ENCODE measurements at places on chromosomes 3 and 15.

DNA sequence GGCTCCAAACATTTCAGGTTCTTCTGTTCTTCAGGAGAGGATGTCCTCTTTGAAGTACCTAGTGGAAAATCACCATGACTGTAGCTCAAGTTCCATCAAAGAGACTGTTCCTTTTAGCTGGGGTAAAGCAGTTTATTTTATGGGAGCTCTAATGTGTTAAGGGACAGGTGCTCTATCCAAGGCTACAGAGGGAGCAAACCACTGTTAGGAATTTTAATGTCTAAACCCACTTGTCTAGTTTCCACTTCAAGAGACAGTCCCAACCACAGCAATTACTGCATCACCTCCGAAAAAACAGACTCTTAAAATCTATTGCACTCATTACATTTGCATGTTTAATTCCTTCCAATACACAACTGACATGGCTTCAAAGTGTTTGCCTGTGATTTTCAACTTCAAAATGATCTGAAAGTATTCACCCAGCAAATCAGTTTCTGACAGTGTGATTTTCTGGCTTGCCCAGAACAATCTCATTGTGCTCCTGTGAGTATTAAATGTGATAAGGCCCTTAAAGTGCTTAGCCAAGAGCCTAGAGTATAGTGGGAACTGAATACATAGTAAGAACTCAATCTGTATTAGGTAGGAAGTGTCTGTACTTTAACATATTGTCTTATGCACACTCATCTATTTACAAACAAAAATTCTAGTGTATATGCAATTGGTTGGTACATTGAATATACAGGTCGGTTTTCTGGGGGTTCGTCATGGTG lies 266.5 kb upstream of the CCDC54 start:
- no peak for DNase-seq

DNA sequence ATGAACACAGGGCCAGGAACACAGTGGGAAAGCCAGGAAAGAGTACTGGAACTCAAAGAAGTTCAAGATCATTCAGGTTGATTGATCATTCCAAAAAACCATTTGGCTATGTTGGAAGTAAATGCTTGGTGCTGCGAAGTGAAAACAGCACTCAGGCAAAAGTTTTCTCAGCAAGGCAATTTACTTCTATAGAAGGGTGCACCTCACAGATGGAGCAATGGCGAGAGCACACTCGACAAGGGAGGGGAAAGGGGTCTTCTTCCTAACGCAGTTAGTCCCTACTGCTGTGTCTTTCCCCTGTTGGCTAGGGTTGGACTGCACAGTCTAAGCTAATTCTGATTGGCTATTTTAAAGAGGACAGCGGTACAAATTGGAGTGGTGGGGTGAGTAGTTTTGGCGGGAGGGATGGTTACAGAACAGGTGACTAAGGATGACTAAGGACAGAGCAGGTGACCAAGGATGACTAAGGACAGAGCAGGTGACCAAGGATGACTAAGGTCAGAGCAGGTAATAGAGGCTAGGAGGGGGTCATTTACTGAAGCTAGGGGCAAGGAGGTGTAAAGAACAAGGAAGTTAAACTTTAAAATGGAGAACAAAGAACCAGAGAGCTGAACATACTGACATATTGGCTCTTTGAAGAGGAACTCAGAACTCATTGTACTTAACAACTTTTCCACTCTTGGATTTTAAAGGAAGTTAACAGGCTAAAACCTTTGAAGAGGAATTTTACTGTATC lies 43.3 kb downstream of the HOMER2 start:
- DNase-seq: no peak

DNA sequence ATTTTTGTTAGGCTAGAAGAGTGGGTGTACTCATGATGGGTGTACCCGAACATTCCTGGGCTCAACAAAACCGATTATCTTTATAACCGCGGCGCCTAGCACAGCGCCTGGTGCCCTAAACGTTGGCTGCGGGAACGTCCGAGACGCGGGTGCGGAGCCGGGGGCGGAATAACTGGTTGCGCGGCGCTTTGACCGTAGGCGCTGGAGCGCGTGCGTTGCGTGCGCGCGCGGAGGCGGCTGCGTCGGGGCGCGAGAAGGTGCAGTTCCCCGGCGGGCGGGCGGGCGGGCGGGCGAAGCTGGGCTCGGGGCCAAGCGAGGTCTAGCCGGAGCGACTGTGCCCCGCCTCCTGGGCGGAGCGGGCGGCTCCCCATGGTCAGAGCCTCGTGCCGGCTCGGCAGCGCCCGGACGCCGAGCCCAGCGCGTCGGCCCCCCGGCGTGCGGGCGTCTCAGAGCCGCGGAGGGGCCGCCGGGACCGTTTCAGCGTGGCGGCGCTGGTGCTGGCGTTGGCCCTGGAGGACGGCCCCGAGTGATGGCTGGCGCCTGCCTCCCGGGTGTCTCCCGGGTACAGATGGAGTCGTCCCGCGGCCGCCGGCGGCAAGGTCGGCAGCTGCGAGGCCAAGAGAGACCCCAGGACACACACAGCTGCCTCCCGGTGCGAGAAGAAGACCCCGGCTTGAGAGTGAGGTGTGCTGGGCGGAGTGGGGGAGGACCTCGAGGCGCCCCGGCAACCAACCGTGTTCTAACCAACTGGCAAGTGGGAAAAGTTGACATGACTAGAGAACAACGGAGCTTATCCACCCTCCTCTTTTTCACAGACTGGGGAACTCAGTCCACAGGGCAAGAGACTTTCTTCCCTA lies at the start of gene PLAAT1:
Gene PLAAT1 (plus strand): TSS at position 373 of the 857 bp plus-strand sequence. CDS start 14,429 bp downstream, outside the sequence.
- peak; percentile 95 for DNase-seq

DNA sequence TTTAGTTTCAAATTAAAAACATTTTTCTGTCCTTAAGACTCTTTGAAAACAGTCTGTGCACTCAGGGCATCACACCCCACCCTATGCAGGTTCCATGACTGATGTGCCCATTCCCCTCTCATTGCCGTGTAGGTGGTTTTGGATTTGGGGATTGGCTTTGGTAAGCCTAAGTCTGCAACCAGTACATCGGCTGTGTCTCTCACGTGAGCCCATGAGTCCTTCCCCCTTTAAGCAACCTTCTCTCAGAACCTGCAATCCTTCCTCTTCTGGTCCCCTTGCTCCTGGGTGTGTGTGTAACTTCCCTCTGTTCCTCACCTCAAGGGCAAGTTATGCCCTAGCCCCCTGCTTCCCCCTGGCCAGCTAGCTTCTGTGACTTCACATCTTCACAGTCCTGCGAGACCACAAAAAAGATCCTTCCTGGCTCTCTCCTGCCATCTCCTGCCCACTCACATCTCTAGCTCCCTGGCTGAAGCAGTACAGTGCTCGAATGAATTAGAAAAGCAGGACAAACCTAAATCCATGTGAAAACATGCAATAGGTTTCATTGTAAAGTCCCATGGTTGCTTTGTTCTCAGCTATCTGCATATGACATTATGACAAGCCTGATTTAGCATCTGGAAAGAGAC lies 126.7 kb downstream of the UACA start:
- DNase-seq: no peak

- DNase-seq: no peak
Observed at GRCh38 chr3:18122264-18122663, 302.9 kb downstream of the SATB1 start.

- DNase-seq: no peak
Observed at GRCh38 chr3:156910022-156910421, 83.9 kb downstream of the LEKR1 start.

GRCh38 chr3:131477813-131478212 lies 25.0 kb downstream of the MRPL3 start:
- DNase-seq: no peak

DNA sequence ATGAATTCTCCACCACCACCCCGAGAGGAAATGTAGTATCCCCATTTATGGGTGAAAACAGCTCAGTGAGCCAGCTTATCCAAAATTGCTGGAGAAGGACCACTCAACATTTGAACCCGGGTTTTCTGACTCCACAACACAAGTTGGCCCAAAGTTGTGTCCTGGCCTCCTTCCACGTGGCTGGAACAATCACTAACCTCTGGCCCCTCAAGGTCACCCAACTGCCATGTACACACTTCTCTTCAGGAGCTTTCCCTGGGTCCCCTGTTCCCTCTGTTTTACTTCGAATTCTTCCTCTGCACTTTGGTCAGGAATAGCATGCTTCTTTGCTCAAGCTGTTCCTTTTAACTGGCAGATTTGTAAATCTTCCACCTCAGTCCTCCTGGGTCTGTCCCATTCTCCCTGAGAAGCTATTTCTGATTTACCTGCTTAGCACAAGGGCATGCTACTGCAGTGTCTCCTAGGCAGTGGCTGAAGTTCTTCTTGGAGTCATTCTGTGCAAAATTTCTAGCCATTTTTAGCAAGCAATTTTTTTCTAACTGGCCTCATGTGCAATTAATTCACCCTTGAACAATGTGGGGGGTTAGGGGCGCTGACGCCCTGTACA lies 39.2 kb downstream of the TRIM71 start:
- DNase-seq: no peak

DNA sequence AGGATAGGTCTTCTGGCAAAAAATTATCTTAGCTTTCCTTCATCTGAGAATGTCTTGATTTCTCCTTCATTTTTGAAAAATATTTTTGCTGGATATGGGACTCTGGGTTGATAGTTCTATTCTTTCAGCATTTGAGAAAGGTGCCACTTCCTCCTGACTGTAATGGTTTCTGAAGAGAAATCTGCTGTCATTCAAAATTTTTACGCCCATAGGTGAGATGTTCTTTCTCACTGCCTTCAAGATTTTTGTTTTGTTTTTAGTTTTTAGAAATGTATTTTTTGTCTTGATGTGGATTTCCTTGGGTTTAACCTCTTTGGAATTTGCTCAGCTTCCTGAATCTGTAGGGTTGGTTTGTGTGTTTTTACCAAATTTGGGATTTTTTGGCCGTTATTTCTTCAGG lies 37.1 kb upstream of the ATP2B2 start:
- no peak for DNase-seq

GRCh38 chr15:66715720-66716655 lies 14.0 kb downstream of the SMAD6 start:
- no peak for DNase-seq

- DNase-seq: no peak
Observed at GRCh38 chr15:69669446-69669845, 216.8 kb downstream of the RPLP1 start.

DNA sequence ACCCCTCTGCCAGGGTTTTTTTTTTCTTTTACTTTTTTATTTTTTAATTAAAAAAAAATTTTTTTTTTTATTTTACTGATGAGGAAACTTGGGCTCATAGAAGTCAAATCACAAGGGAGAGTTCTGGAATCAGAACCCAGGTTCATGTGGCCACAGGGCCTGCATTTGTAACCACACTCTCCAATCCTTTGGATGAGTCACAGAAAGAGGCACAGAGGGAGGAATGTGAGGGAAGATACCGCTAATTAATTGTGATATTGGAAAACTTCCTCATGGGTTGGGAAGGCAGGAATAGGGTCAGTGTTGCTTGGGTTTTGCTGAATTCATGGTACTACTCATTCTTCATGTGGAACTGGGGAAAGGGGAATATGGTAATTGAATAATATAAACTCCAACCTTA lies 132.9 kb upstream of the SLC6A11 start:
- no peak for DNase-seq

DNA sequence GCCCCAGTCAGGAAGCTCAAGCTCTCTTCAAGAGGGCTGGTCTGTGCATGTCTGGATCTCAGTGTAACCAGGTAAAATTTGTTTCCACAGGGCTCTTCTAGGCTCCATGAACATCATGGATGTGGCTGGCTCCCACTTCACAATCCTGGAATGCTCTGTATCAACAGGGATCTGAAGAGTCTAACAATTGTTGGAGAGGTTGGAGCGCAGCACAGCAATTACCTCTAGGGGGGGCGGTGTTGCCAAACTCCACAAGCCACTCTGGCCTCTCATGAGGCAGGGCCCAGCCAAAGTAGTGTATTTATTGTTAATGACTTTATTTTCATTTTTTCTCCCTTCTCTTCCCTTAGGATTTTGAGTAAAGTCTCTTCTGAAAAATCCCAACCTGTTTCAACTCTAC lies 6.1 kb upstream of the EIF2B5 start:
- DNase-seq: peak; percentile 64

DNA sequence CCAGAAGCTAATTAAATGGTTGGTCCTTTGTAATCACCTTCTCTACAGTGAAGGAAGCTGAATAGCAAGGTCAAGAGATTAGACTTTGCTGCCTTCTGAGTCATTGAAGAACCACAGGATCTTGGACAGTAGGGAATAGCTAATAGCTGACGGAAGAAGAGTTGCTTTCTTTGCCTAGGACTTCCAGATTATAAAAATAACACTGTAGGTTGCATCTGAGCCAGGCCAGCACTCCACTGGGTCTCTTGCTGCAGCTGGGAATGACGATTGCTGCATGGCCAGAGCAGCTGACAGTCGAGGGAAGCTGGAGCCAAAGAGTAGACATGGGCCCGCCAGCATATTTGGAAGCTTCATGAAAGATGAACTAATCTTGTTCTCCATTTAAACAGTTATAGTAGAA lies 81.5 kb upstream of the KCNMB2 start:
- no peak for DNase-seq

DNA sequence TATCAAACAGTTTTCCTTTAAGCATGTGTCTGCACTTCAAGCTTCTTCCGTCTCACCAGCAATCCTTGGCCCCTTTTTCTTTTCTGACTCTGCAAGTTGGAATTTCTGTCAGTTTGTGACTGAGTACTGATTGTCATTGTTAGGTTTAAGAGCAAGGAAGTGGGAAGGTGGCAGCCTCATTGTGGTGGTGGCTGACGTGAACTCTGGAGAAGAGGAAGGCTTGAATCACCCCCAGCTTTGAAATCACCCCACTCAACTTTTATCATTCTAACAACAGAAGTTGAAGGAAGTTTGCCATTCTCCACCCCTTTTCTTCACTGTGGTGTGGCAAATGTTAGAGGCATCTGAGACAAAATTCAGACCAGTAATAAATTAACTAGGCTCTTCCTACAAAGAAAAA lies 231.6 kb upstream of the AGTR1 start:
- no peak for DNase-seq

GRCh38 chr15:79408041-79408440 lies 24.1 kb upstream of the MINAR1 start:
- no peak for DNase-seq

GRCh38 chr3:156728267-156728985 lies 54.0 kb downstream of the TIPARP start:
- DNase-seq: no peak

DNA sequence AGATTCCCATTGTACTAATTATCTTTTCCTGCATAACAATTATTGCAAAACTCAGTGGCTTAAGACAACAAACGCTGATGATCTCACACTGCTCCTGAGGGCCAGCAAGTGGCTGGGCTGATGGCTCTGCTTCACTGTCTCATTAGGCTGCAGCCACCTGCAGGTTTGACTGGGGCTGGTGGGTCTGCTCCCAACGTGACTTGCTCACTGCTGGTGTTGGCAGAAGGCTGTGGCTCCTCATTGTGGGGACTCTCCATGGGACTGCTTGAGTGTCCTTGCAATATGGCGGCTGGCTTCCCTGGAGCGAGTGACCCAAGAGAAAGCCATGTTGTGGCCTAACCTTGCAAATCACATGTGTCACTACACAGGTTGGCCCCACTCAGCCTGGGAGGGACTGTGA lies 71.1 kb downstream of the PLXNA1 start:
- no peak for DNase-seq

- peak; percentile 57 for DNase-seq
Observed at GRCh38 chr15:43440721-43441281, 52.2 kb downstream of the TP53BP1 start.

- no peak for DNase-seq
Observed at GRCh38 chr15:71565631-71566160, 244.7 kb upstream of the NR2E3 start.

All from D341Med (cell line).